Temporal lobe (tissue), 4 donors: ENCODE measurements at places on chromosomes 11 and 22. TPM values are rescaled to one million over a fixed set of nuclear protein-coding genes. Genes with fewer than 3 reads are reported as not detected.

Gene GRK3
- total RNA-seq = 47.2 TPM

Gene TOM1
- 8.1 TPM for total RNA-seq

Gene C11orf16
- total RNA-seq = 0.25 TPM

Gene MMP13
- total RNA-seq = 0.25 TPM

Gene PTPRJ
- 13.8 TPM for total RNA-seq

Gene OSM
- 0.25 TPM for total RNA-seq

Gene NCAM1
- 514 TPM for total RNA-seq

Gene ARRB1
- 49.4 TPM for total RNA-seq

Gene OR5D13
- not detected for total RNA-seq

Gene SEC14L2
- total RNA-seq = 3.9 TPM

Gene SMTNL1
- not detected for total RNA-seq

Gene MN1
- 64.2 TPM for total RNA-seq

Gene SLCO2B1
- total RNA-seq = 10.3 TPM

Gene PATE4
- total RNA-seq = not detected

Gene MRGPRE
- total RNA-seq = not detected

Gene USP2
- 0.74 TPM for total RNA-seq

Gene MPEG1
- 1.7 TPM for total RNA-seq

Gene TMEM191B
- total RNA-seq = 2.2 TPM

Gene ATP5MG
- 76.5 TPM for total RNA-seq

Gene NLRP6
- total RNA-seq = not detected

Gene NAV2
- 22.9 TPM for total RNA-seq

Gene UCP3
- total RNA-seq = 0.98 TPM

Gene BTG4
- not detected for total RNA-seq

Gene NXPE1
- total RNA-seq = not detected
